Skeletal muscle tissue (tissue), 5 donors: ENCODE measurements at places on chromosomes 13 and 19. TPM values are rescaled to one million over a fixed set of nuclear protein-coding genes. Genes with fewer than 3 reads are reported as not detected.

Gene ATCAY
- under 0.01 TPM for total RNA-seq

Gene WDR87
- not detected for total RNA-seq

Gene ELSPBP1
- not detected for total RNA-seq

Gene SYCN
- total RNA-seq, result not detected
